NCI-H510A (cell line): ENCODE measurements at places on chromosomes 6 and 20.

GRCh38 chr6:36663504-36664446 lies 14.7 kb upstream of the CDKN1A start:
- no peak for DNase-seq

GRCh38 chr6:36916126-36916525 lies 30.4 kb downstream of the C6orf89 start:
- DNase-seq: no peak

DNA sequence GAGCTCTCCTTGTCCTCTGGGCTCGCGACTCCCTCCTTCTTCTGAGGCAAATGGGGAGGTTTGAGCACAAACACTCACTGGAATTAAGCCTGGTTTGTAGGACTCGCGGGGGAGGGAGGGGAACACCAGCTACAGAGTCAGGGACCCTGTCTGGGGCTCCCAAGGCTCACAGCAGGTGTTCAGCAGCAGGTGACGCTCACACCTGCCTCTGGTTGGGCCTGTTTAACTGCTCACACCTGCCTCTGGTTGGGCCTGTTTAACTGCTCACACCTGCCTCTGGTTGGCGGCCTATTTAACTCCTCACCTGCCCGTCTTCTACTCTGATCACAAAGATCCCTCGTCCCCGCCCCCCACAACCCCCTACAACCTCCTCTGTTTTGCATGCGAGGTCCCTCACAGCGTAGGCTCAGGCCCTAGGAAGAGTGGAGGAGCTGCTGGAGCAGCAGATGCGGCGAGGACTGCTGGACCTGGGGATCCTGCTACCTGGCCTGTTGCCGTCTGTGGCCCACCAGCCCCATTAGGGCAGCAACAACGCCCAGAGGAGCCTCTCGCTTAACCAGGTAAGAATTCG lies 181.9 kb downstream of the ERMARD start:
- peak; percentile 87 for DNase-seq

DNA sequence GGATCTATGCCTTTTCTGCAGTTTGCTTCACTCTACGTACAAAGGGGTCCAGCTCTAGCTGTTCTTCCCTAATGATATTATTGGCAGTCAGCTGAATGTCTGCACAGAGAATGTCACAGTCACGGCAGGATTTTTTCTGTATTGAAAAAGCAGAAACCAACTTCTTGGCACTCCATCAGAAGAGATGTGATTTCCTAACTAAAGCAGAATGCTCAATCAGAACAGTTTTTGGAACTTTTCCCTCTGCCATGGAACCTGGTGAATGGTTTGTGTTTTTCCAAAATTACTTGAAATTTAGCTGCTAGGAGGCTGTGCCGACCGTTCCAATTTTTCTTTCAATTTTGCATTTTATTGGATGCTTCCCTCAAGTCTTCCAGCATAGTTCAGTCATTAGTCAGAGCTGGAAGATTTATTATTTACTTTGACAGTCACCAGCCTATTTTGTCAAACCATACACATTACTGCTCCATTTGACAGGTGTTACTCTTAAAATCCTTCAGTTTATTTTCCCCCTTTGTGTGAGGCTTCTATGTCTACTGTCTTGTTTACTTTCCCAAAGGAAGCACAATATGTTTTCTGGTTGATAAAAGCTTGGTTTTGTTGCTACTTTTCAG lies 259.6 kb upstream of the EPHA7 start:
- no peak for DNase-seq

DNA sequence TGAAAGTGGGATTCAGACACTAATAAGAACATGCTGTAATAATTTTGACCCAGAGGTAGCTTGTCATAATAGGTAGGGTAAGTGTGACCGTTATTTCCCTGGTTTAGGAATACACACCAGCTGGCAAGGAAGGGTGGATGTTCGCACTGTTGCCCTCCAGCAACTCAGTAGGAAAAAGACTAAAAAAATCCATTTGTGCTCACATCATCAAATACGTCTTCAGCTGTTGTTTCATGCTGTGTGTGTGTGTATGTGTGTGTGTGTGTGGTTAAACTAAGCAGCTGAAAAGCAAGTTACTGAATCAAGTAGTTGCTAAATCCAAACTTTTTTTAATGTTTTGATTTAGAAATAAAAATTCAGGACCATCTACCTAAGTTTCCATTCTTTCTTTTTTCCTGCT lies 218.7 kb downstream of the TRDN start:
- no peak for DNase-seq

DNA sequence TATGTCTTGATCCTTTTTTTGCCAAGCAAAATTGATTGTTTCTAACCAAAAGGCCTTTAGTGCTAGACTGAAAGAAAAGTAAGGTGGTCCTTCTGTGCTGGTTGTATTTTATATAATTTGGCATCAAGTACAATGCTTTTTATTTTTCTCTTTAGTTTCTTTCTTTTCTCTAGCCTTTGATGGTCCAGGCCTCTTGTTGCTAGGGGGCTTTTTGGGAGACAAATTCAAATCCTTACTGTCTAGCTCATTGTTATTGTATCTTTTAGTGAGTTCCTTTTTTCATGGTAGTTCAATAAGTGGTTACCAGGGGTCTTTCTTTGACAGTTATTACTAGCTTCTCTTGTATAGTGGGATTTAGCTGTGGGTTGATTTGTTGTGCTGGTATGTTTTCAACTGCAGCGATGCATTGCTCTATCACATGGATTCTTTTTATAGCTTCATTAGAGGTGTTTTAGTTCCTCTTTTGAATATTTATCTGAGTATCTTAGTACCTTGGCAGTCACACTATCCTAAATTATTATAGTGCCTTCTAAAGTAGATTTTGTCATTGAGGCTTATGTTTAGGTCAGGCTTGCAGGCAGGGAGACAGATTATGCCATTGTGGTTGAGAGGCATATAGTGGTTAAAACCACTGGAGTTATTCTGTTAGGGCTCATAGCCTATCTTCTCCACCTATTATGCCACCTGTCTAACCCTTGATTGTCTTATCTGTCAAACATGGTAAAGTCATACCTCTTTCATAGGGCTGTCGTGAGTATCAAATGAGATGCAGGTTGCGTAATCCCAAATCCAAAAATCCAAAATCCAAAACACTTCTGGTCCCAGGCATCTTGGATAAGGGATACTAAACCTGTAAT lies 49.5 kb downstream of the KCNS1 start:
- DNase-seq: no peak

GRCh38 chr6:18302561-18303439 lies 38.5 kb upstream of the DEK start:
- no peak for DNase-seq

DNA sequence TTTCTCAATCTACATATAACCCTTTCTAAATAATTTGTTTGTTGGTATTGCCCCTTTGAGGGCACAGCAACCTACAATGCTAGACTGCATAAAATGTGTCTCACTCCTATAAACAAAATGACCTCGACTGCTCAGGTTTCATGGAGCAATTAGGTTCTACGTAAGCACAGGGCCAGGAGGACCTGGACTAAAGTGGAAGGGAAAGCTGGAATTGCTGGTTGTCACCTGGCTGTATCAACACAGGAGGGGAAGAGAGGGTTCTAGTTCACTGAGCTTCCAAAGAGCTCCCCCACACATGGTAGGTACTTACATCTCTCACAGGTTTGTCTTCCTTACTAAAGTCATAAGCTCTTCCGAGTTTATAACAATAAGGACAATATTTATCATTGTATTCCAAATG lies 51.0 kb downstream of the NCOA6 start:
- peak; percentile 84 for DNase-seq

- DNase-seq: no peak
Measured at GRCh38 chr6:68238097-68238601, 396.9 kb upstream of the ADGRB3 start.
